Sciatic nerve (tissue), 2 donors: ENCODE measurements at places on chromosomes 1 and 21.

DNA sequence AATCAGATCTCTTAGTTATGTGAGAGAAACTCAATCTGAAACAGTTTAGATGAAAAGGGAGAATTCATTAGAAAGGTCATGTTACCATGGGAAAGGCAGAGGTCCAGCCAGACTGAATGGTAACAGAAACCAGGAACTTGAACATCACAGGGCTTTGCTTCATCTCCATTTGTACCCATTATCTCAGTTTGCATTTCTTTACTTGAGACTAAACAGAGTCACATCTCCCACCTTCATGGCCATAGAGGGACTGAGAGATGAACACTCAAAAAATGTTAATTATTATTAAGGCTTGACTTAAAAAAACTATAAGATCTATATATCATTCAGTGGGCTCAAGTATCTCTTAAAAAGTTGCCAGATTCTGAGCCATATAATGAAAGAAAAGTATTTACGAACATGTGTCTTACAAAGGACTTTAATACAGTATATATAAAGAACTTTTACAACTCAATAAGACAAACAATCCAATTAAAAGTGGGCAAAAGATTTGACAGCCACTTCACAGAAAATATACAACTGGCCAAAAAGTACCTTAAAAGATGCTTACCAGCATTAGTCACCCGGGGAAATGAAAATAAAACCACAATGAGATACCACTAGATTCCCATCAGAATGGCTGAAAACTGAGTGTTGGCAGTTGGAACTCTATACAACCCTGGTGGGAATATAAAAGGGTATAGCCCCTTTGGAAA is 13.2 kb downstream of the KYAT3 start:
- DNase-seq: no peak

DNA sequence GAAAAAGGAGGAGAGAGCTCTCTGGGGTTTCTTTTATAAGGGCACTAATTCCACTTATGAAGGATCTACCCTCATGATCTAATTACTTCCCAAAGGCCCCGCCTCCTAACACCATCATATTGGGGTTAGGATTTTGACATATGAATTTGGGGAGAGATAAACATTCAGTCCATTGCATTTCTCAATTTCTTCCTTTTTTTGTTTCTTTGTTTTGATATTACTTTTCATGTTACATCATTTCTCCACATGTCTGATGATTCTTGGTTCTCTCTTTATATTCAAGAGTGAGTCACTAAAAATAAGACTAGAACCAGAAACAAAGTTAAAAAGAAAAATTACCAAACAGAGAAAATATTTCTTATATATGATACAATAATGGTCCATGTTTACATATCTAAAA is 63.2 kb upstream of the DUSP10 start:
- no peak for DNase-seq

- DNase-seq: no peak
Measured at GRCh38 chr1:225347123-225347683, 80.6 kb downstream of the LBR start.

DNA sequence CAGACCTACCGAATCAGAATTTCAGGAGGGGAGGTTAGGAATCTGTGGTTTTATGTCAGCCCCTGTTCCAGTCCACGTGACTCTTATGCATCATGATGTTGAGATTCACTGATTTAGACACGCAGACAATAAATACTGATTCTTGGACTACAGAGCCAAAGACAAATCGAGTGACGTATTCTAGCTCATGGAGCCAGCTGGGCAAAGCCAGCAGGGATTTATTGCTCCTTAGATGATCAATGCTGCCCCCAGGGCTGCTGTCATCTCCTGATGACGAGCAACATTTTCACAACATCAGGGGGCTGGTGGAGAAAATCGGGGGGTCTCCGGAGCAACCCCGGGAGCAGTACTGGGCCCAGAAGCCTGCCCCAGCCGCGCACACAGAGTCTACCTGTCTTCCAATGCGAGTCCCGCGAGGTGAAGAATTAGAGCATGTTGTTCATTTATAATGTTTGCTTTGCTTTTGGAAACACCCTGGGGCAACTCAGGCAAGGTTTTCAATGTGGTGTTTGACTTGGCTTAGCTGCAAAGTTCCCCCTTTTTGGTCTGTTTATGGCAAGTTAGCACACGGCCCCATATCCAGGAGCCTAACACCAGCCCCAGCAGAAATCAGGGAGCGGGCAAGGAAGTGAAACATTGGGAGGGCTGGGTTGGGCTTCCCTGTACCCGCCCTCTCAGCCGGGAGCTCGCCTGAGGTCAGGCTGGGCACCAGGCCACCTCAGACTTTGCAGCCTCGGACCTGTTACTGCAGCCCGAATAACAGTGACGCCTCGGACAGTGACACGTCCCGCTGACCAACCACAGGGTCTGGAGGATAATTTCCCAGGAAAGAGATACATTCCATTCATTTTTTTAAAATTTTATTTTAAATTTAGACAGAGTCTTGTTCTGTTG is 19.9 kb upstream of the CLDN14 start:
- no peak for DNase-seq

- DNase-seq: no peak
Measured at GRCh38 chr1:29254346-29254745, 18.0 kb downstream of the PTPRU start.

- DNase-seq: no peak
Measured at GRCh38 chr1:20229171-20229570, 42.9 kb upstream of the PLA2G2C start.

GRCh38 chr1:57996400-57996799 is 550.1 kb downstream of the OMA1 start:
- DNase-seq: no peak
